ENCODE measurements at places on chromosomes 2 and 18. TPM values are rescaled to one million over a fixed set of nuclear protein-coding genes. Genes with fewer than 3 reads are reported as not detected.

DNA sequence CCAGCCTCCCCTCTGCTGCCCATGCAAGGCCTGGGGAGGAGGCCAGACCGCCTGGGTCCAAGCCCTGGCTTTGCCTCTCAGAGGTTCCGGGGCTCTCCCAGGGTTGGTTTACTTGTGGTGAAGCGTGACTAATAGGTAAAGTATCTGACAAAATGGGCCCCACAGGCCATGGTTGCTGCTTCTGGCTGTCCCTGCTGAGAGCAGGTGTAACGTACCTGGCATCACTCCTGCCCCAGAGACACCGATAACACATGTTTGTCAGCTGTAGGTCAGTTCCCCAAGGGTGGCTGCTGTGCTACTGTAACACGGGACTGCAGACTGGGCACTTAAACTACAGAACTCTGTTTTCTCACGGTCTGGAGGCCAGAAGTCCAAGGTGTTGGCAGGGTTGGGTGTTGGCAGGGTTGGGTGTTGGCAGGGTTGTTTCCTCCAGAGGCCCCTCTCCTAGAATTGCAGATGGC is 34.1 kb downstream of the ODC1 start:
- no peak overlapping the region for H3K4me3 ChIP-seq
- no peaks in the 10 kb centered on the region for H3K27me3 ChIP-seq
- no peak for DNase-seq
- no peaks in the 10 kb centered on the region for H3K36me3 ChIP-seq
- H3K4me1 ChIP-seq, result peaks cover 8% of the 10 kb centered on the region
- no peak overlapping the region for H3K27ac ChIP-seq

DNA sequence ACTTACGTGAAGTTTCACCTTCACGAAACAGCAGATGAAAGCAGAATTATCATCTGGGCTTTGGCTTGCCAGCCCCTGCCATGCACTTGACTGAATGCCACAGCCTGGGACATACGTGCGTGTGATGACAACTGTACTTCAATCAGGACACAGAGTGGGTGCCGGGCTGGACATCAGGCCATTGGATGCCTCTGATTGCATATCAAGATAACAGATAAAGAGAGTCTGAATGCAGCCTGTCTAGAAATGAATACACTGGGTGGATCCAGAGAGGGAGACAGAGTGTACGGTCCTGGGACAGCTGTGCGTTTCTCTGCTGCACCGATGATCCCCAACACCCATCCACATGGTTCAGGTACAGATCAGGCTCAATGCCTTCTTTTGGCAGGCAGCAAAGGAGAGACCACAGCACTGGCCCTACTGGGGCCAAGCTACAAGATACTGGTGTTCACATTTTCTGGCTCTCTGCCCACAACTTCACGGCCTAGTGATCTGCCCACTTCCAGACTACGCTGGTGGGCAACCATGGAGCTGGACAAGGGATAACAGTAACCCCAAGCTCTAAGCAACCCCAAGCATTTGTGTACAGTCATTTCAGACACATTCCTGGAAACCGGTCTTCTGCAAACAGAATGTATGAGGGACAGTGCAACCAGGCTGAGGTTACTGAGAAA is 35.6 kb downstream of the FBLN7 start:
- H3K27ac ChIP-seq, result no peak overlapping the region
- DNase-seq, result no peak
- no peak overlapping the region for H3K4me3 ChIP-seq
- no peaks in the 10 kb centered on the region for H3K36me3 ChIP-seq
- no peaks in the 10 kb centered on the region for H3K27me3 ChIP-seq

DNA sequence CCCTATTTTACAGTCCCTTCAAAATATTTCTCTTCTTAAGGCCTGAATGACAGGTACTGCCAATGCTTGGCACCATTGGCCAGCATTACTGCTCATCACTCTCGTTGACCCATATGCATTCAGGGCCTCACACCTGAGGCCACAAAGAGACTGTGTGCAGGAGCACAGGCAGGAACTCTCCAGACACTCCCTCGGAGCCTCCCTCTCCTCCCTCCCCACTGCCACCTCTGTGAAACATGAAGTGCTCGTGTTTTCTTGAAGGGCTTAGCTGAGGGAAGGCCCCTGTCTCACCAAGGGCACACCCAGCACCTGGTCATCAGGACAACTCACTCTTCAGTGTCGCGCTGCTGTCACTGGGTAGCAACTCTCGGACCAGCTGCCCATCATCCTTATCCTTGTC is 85.3 kb downstream of the LOXHD1 start:
- H3K27me3 ChIP-seq, result no peaks in the 10 kb centered on the region
- no peak overlapping the region for H3K4me3 ChIP-seq
- H3K4me1 ChIP-seq, result no peaks in the 10 kb centered on the region
- no peaks in the 10 kb centered on the region for H3K36me3 ChIP-seq
- no peak overlapping the region for H3K27ac ChIP-seq

- H3K36me3 ChIP-seq, result no peaks in the 10 kb centered on the region
- no peak overlapping the region for H3K4me3 ChIP-seq
- no peak overlapping the region for H3K27ac ChIP-seq
- H3K27me3 ChIP-seq, result no peaks in the 10 kb centered on the region
- no peak for DNase-seq
- no peaks in the 10 kb centered on the region for H3K4me1 ChIP-seq
Observed at GRCh38 chr2:136225950-136226835, 108.2 kb upstream of the CXCR4 start.

DNA sequence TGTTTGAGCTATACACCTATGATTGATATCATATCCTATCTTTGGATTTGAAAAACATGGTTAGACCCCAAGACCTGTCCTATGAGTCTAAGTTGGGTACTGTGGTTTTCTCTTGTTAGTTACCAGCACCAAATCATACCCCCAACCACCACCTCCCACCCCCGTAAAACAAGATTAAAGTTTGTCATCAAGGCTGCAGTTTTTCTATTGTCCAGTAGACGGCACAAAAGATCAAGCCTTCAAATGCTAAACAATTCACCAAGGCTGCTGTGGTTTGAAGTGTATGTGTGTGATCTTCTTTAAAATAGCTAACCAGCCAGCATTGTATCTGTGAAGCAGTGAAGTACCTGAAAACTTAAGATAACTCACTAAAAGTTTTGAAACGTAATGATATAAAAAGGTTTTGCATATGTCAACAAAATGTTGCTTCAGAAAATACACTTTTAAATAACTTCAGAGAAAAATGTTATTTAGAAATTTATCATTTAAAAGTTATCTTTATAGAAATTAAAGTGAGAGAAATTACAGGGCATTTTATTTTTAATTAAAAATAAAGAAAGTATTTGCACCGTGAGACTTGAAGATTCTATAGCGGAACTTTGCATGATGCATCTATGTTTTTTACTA is 5.8 kb upstream of the MEIS1 start:
- H3K27me3 ChIP-seq, result no peaks in the 10 kb centered on the region
- peaks cover 2% of the 10 kb centered on the region for H3K4me1 ChIP-seq
- DNase-seq, result peak; percentile 80

Gene DYSF
- not detected for total RNA-seq

DNA sequence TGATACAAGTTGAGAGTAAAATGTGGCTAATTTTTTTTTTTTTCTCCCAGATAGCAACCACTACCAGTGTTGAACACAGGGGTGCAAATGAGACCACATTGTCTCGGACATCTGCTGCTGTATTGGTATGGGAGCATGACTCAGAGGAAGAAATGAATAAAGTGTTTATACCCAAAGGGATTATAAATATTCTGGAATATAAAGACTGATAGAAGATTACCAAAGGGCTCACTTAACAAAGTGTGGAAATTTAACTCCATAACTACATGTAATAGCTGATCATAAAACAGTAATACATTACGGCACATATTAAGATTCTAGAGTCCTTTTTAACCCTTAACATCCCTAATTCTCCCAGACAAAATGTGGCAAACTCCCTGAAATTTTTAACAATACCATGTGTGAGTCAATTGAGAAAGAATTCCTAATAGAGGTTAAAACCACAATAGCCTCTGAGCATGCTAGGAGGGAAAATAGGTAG is 1023.0 kb upstream of the ACVR2A start:
- H3K27me3 ChIP-seq, result no peaks in the 10 kb centered on the region
- H3K36me3 ChIP-seq, result no peaks in the 10 kb centered on the region
- H3K4me3 ChIP-seq, result no peak overlapping the region
- DNase-seq, result peak; percentile 78
- no peaks in the 10 kb centered on the region for H3K4me1 ChIP-seq
- H3K27ac ChIP-seq, result no peak overlapping the region

GRCh38 chr2:234625626-234626250 is 128.9 kb upstream of the ARL4C start:
- peaks cover 6% of the 10 kb centered on the region for H3K4me1 ChIP-seq
- DNase-seq, result no peak
- H3K27ac ChIP-seq, result no peak overlapping the region
- no peaks in the 10 kb centered on the region for H3K27me3 ChIP-seq
- no peak overlapping the region for H3K4me3 ChIP-seq
- H3K36me3 ChIP-seq, result no peaks in the 10 kb centered on the region

- peaks cover 3% of the 10 kb centered on the region for H3K27me3 ChIP-seq
- no peaks in the 10 kb centered on the region for H3K4me1 ChIP-seq
- H3K36me3 ChIP-seq, result no peaks in the 10 kb centered on the region
- DNase-seq, result no peak
Observed at GRCh38 chr18:13441736-13442135, 223.2 kb downstream of the LDLRAD4 start.

DNA sequence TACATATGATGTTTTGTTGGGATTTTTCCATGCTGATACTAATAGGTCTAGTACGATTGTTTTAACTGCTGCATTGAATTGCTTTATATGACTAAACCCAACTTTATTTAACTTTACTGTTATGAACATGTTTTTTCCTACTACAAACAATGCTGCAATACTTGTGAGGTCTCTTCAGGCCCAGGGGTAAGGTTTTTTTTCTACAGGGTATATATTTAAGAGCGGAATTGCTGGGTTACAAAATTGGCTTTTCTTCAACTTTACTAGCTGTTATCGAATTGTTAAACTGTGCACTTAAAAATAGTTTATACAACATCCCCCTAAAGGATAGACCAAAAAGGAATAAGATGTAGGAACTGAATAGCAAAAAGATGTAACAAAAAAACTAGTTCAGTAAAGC is 78.5 kb upstream of the TMEM178A start:
- no peak overlapping the region for H3K27ac ChIP-seq
- H3K36me3 ChIP-seq, result no peaks in the 10 kb centered on the region
- peaks cover 4% of the 10 kb centered on the region for H3K4me1 ChIP-seq
- DNase-seq, result no peak
- H3K4me3 ChIP-seq, result no peak overlapping the region

GRCh38 chr2:137173463-137173862 is 408.1 kb downstream of the THSD7B start:
- H3K27ac ChIP-seq, result no peak overlapping the region
- H3K4me3 ChIP-seq, result no peak overlapping the region
- no peaks in the 10 kb centered on the region for H3K27me3 ChIP-seq
- no peaks in the 10 kb centered on the region for H3K36me3 ChIP-seq
- DNase-seq, result peak; percentile 62

GRCh38 chr2:205815673-205816072 is 133.4 kb downstream of the NRP2 start:
- H3K36me3 ChIP-seq, result no peaks in the 10 kb centered on the region
- H3K27ac ChIP-seq, result no peak overlapping the region
- H3K4me1 ChIP-seq, result no peaks in the 10 kb centered on the region
- H3K27me3 ChIP-seq, result no peaks in the 10 kb centered on the region

GRCh38 chr2:64934530-64934929 is 54.7 kb upstream of the SLC1A4 start:
- no peak overlapping the region for H3K4me3 ChIP-seq
- H3K27ac ChIP-seq, result no peak overlapping the region
- no peak for DNase-seq
- H3K36me3 ChIP-seq, result no peaks in the 10 kb centered on the region
- H3K27me3 ChIP-seq, result peaks cover 19% of the 10 kb centered on the region
- H3K4me1 ChIP-seq, result no peaks in the 10 kb centered on the region

Gene LINC00305
- not detected for total RNA-seq

Gene CHRNA1
- total RNA-seq, result 0.33 TPM

Gene REG1B
- not detected for total RNA-seq

DNA sequence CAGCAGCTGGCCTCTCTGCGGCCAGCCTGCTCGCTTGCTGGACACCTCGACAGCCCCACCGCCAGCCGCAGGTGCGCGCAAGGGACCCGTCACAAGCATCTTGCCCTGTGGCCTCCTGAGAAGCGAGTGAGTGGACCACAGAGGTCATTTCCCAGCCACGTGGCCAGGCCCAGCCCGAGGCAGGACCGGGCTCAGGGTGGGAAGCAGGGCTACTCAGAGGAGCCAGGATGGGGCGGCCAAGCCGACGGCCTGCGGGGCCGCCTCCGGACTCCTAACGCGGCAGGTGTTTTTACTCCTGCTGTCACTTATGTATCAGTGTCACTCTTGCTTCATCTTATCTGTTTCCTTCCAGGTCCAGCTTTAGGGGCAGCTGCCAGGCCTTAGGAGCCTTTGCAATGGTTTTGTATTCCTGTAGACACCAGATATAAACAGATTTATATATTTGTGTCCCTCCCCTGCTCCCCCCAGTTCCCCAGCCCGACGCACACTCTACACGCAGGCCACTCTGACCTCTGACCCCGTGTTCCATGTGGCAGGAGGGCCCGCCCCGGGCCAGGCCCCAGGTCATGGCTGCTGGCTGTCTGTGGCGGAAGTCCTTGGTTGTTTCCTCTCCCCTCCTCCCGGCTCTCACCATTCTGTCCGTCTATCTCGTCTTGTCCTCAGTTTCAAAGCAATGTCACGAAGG is 236.4 kb downstream of the ATAD2B start:
- no peak overlapping the region for H3K4me3 ChIP-seq
- DNase-seq, result no peak
- peaks cover 2% of the 10 kb centered on the region for H3K36me3 ChIP-seq

DNA sequence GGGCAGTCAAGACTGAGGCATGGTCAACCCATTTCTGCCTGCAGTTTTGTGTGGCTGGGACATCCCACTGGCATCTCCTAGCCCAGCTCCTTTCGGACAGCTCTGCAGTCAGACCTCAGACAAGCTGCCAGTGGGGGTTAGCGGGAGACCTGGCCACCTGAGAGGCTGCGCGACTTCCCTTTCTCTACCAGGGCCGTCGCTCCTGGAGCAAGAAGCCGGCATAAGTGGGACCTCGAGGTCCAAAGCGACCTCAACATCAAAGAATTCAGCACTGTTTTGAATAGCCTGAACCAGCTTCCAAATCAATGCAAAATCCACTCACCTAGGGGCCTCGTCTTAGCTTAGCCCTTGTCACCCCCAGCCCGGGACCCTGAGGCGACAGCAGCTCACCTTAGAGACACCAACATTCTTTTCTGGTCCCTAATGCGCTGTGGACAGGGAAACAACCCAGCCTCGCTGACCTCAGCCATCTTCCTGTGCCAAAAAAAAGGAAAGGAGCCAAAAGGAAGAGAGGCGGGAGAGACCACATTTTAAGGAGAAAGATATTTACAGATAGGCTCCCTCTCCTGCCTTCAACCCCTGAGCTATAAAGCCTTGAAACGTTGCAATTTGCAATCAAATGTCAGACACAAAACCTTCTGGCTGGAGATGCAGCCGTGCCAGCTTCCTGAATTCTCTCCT is 81.2 kb downstream of the GFPT1 start:
- DNase-seq, result no peak
- H3K27ac ChIP-seq, result no peak overlapping the region
- H3K36me3 ChIP-seq, result no peaks in the 10 kb centered on the region
- H3K27me3 ChIP-seq, result no peaks in the 10 kb centered on the region

- no peaks in the 10 kb centered on the region for H3K36me3 ChIP-seq
- no peak overlapping the region for H3K4me3 ChIP-seq
- DNase-seq, result no peak
- no peaks in the 10 kb centered on the region for H3K4me1 ChIP-seq
- H3K27ac ChIP-seq, result no peak overlapping the region
Observed at GRCh38 chr2:191917430-191917881, 70.6 kb upstream of the CAVIN2 start.

- H3K27ac ChIP-seq, result no peak within 1 kb of the TSS
- no peak within 1 kb of the TSS for H3K4me3 ChIP-seq
- H3K4me1 ChIP-seq, result no peaks in the 10 kb centered on the region
- DNase-seq, result no peak
- peaks cover 5% of the 10 kb centered on the region for H3K27me3 ChIP-seq
Observed at GRCh38 chr2:32264422-32265105, at the start of gene NLRC4. TSS of gene NLRC4 (minus strand) at chr2:32264886. CDS start at chr2:32256775, 8,111 bp downstream.

Gene ZBTB7C
- total RNA-seq, result 0.33 TPM

Measured in fibroblast of lung (primary cell).